T-helper 17 cell (primary cell): ENCODE measurements at places on chromosomes 5 and 9.

GRCh38 chr5:157823655-157824054 is 35.3 kb downstream of the CLINT1 start:
- DNase-seq = no peak

- no peak for DNase-seq
Measured at GRCh38 chr5:56099346-56099745, 104.6 kb upstream of the IL6ST start.

- no peak for DNase-seq
Measured at GRCh38 chr5:84274585-84275468, 109.9 kb downstream of the EDIL3 start.

DNA sequence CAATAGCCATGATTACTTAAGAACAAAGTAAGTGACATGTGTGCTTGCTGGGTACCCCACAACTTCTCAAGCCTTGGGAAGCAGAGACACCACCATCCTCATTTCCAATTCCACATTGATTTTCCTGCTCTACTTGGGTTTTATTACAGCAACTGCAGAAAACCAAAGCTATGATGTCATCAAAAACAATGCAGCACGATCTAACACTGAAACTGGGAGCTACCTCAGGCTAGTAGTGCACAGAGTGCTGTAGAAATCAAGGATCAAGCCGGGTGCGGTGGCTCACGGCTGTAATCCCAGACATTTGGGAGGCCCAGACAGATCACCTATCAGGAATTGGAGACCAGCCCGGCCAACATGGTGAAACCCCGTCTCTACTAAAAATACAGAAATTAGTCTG is 174.4 kb upstream of the MSX2 start:
- DNase-seq = no peak

GRCh38 chr9:109507421-109507838 is 9.3 kb upstream of the PTPN3 start:
- no peak for DNase-seq

- no peak for DNase-seq
Measured at GRCh38 chr9:7169717-7170389, 412.1 kb downstream of the KDM4C start.

DNA sequence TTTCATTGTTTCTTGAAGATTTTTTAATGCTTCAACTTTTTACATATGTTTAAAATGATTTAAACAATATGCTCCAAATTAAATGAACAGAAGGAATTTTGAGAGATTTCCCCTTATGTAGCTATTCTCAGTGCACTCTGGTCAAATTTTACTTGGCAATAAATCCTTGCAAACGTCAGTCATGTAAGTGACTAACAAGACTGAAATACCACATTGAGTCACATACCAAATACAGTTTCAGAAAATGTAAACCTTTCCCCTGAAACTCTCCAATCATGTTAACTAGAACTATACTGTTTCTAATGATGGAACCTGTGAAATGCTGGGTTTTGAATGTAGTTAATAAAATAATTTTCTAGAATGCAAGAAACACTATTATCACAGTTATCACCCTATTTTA is 29.6 kb downstream of the SAR1B start:
- no peak for DNase-seq

GRCh38 chr9:3468421-3469205 is 57.2 kb downstream of the RFX3 start:
- DNase-seq = no peak

GRCh38 chr9:128912270-128912853 is 8.4 kb upstream of the PHYHD1 start:
- DNase-seq = no peak

DNA sequence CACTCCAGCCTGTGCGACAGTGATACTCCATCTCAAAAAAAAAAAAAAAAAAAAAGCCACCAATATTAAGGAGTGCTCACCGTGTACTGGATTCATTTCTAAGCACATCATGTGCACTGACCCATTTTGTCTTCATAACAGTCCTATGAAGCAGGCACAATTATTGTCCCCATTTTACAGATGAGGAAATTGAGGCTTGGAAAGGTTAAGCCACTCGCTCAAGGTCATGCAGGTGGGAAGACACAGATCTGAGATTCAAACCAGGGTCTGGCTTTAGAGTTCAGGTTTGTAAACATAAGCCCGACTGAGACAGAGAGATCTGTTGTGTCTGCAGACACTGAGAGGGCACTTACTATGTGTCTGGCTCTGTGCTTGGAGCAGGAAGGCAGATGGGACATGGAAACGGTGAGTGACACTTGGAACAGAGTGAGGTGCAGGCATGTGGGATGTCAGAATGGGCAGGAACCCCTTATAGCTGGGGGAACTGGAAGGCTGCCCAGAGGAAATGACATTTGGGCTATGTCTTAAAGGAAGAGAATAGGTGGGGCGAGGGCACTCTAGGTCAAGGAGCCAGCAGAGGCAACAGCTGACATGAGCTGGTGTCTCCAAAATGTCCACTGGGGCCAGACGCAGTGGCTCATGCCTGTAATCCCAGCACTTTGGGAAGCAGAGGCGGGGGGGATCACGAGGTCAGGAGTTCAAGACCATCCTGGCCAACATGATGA is 69.9 kb downstream of the STK10 start:
- no peak for DNase-seq

DNA sequence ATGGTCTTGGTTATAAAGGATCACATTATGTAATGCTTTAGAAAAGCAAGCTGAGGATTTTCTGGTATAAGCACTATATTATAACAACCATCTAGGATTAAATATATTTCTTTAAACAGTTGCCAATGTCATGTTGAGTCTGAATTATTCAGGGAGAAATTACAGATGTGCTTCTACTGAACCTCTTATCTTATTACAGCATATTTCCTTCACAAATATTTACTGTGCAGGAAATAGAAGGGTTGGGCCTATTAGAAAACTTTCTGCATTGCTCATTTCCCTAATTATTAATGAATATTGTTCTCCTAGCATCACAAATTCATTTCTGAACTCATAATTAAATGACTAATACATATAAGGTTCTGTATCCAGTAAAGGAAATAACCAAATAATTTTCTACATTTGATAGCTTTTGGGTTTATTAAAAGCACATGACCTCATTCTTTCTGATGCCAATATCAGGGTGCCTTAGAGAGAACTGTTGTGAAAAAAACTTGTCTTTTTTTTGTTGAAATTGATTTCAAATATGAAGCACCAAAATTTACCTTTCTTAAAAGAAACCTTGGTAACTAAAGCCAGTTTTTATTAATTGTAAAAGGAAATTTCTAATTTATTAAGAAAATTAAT is 476.8 kb upstream of the PTGER4 start:
- DNase-seq = no peak

- no peak for DNase-seq
Measured at GRCh38 chr9:14212077-14212476, 101.9 kb downstream of the NFIB start.

DNA sequence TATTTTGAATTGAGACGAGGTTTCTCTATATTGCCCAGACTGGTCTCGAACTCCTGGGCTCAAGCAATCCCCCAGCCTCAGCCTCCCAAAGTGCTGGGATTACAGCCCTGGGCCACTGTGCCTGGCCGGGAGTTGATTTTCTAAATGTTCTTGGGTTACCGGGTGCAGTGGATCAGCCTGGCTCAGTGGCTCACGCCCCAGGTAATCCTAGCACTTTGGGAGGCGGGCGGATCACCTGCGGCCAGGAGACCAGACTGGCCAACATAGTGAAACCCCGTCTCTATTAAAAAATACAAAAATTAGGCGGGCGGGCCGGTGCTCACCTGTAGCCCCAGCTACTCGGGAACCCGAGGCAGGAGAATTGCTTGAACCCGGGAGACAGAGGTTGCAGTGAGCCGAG is 106.9 kb upstream of the LARP1 start:
- no peak for DNase-seq

GRCh38 chr9:95653246-95653645 is 136.5 kb upstream of the PTCH1 start:
- DNase-seq = no peak

DNA sequence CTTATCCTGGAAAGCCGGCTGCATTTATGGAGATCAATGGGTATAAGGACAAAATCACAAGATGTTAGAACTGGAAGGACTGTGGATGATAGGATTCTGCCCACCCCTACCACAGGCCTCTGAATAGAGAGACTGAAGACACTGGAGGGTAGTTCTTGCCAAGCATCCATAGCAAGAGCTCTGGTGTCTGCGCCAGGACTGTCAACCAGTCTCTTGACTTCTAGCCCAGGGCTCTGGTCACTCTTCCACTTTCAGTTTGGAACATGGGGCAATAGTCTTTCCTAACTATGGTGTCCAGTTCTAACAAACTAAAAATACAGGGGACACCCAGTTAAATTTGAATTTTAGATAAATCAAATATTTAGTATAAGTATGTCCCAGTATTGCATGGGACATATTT is 23.4 kb downstream of the LARP1 start:
- DNase-seq = no peak

DNA sequence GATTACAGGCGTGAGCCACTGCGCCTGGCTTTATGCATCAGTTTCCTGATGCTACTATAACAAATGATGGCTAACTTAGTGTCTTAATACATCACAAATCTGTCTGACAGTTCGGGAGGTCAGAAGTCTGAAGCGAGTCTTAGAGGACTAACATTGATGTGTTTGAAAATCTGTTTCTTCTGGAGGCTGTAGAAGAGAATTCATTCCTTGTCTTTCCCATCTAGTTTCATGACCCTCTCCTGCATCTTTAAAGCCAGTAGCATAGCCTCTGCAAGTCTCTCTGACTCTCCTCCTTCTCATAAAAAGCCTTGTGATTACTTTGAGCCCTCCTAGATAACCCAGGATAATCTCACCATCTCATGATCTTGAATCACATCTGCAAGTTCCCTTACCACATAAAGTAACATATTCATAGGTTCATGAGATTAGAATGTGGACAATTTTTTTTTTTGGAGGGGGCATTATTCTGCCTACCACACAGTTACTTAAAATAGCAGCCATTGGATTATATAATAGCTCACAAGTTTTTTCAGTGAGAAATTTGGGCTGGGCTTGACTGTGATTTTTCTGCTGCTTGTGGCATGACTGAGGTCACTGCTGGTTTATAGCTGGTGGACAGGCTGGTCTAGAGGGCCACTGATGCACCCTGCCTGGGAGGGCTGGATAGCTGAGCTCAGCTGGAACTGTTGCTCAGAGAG is 134.8 kb downstream of the FBXL7 start:
- no peak for DNase-seq
